Stimulated activated CD4-positive, alpha-beta T cell treated with anti-CD3 and anti-CD28 coated beads, Interleukin-1b, Interleukin-23, amount 100 ng/mL, for 1 hour (primary cell): ENCODE measurements at places on chromosomes 1 and 21.
A peak's percentile ranks its signal among the peaks of the same experiment; 100 is the strongest.

- no peak for DNase-seq
Measured at GRCh38 chr1:54945393-54945936, 35.0 kb upstream of the TMEM61 start.

DNA sequence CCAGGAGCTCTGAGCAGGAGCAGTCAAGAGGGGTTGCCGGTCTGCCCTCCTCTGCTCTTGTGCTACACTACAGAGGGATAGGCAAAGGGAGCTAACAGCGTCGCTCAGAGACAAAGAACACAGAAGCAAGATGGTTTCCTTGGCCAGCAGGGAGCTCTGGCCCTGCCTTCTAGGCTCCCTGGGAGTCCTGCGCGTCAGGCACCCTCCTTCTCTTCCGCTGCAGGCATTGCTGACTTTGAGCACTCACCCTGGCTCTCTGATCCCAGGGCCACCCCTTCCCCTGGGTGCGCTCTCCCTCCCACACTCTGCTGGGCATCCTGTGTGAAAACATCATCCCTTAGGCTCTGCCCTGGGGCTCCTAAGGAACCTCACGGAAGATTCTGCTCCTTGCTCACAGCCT is 489 bp downstream of the TNNI1 start:
- DNase-seq, result no peak

DNA sequence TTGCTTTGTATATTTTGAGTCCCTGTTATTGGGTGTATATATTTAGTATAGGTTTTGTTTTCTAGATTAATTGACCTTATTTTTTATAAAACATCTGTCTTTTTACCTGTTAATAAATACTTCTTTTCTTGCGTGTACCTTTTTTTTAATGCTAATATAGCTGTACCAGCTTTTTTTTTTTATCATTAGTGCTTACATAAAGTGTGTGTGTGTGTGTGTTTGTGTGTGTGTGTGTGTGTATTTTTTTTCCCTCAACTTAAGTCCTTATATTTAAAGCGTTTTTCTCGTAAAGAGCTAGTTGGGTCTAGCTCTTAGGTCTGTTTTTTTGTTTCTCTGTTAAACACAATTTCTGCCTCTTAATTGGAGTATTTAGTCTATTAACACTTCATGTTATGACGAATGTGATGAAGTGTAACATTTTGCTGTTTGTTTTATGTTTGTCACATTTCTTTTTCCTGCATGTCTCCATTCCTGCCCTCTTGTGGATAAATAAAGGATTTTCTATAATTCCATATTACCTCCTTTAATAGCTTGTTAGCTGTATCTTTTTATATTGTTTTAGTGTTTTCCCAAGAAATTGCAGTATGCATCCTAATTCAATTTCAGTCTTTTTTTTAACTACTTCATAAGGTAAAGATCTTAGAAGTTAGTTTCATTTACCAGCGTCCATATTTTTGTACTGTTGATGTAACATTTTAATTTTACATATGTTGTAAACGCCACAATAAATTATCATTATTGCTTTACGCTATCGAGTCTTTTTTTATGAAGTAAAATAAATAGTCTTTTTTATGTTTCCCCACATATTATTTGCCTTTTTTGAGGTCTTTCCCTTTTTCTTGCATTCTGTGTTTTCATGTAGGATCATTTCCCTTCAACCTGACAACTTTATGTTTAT is 4.3 kb downstream of the PRMT2 start:
- no peak for DNase-seq

GRCh38 chr1:202161151-202162046 is 997 bp upstream of the PTPN7 start:
- no peak for DNase-seq

GRCh38 chr1:38527373-38527966 is 332.1 kb downstream of the RRAGC start:
- no peak for DNase-seq

DNA sequence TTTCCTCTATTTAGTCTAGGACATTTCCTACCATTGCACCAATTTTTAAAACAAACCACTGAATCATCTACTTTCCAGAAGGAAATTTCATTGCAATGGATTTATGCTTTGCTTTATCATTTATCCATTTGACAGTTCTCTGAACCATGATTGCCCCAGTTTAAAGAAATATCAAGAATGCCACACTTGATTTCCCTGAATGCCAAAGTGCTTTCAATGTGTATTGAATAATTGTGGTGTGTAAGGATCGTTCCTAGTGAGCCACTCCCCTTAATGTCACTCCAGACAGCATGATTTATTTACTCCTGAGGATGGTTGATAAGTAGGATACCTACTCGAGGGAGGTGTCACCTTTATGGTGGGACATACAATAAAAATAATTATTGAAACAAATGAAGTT is 169.6 kb downstream of the RYR2 start:
- no peak for DNase-seq

DNA sequence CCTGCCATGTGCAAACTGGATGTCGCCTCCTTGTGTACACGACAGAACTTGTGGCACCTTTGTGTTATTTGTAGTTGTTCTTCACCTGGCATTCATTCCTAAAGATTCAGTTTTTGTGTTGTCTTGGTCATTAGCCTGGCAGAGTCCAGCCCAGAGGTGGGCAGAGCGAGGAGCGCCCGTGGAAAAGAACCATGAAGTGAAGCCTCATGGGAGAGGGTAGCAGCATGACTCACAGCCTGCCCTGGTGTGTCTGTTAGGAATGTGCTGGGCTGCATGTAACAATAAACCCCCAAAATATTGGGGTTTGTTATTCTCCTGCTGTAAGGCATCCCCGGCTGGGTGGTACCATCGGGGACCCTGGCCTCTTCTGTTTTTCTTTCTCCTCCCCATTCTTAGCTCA is 124.9 kb upstream of the TMEM51 start:
- no peak for DNase-seq

DNA sequence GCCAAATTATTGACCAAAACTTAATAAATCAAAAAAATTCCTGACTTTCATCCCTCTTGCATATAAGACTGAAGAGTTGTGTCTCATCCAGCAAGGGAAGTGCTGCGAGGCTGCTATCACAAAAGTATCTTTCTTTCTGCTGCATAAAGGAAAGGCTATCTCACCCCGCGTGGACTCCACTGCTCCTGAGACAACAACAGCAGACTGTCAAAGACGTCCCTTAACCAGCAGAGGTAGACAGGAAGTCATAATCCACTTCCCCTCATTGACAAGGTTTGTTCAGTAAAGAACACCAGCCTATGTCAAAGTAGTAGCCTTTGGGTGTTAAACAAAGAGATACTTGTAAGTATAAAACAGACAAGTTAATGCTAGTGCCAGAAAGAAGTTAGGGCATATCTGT is 29.4 kb downstream of the VPS26C start:
- DNase-seq, result no peak

- DNase-seq, result no peak
Measured at GRCh38 chr1:29629814-29630516, 393.6 kb downstream of the PTPRU start.

DNA sequence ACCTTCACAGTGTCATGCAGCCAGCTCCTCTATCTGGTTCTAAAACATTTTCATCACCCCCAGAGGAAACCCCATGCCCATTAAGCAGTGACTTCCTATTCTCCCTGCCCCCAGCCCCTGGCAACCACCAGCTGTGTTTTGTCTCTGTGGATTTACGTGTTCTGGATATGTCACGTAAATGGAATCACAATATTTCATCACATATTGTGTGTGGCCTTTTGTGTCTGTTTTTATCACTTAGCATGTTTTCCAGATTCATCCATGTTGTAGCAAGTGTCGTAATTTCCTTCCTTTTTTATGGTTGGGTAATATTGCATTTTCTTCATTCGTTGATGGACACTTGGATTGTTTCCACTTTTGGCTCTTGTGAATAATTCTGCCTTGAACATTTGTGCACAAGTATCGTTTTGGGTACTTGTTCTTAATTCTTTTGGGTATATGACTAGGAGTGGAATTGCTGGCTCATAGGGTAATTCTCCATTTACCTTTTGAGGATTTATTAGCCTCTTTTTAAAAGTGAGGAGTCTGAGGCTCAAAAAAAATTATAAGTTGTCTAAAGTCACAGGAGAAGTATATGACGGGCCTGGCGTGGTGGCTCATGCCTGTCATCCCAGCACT is 127.0 kb downstream of the MRPS6 start:
- DNase-seq, result no peak

DNA sequence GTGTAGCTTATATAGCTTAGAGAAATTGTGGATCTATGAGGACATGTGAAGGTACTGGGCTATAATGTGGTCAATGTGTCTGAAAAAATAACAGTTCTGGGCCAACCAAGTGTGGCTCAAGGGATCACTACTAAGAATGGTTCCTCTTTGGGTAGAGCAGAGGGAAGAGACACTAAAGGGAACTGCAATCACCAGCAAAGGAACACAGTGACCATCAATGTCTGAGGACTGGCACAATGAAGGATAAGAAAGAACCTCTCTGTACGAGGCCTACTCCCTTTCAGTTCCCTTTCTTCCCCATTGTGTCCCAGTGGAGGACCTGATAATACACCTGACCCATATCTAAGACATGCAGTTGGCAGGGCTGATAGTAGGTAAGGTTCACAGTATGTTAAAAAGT is 89.9 kb upstream of the JAK1 start:
- no peak for DNase-seq

GRCh38 chr1:84861988-84862644 is 30.9 kb downstream of the LPAR3 start:
- DNase-seq, result no peak

DNA sequence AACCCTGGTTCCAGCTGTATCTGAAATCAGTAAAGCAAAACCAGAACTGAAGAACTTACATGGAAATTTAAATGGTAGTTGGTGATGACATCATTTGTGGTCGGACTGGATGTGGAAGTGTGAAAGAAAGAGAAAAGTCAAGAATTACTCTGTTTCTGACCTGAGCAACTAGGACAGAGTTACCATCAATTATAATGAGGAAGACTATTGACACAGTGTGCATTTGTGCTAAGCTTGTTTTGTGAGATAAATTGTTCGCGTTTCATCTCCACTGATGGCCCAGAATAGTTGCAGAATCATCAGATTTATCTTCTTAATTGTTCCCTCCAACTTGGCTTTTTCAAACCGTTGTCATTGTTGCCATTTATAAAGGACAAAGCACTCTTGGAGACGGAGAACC is 410.6 kb upstream of the DEPDC1 start:
- DNase-seq, result no peak

DNA sequence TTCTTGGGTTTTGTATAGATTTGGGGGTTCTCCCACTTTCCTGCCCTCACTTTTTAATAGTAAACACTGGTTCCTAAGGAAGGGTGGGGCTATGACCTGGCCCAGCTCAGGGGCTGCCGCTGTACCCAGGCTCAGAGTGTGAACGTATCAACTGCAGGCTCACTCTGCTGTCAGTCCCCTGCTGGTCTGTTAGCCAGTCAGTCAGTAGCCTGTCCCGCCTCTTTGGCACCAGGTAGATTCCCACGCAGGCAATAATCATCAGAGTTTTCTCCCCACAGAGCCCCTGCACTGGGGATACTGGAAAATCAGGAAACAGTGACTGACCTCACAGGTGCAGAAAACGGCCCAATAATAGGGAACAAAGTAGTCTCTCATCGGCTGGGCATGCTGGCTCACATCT is 15.0 kb upstream of the ALPL start:
- DNase-seq, result no peak

- DNase-seq, result no peak
Measured at GRCh38 chr1:154527192-154527591, 25.0 kb upstream of the SHE start.

DNA sequence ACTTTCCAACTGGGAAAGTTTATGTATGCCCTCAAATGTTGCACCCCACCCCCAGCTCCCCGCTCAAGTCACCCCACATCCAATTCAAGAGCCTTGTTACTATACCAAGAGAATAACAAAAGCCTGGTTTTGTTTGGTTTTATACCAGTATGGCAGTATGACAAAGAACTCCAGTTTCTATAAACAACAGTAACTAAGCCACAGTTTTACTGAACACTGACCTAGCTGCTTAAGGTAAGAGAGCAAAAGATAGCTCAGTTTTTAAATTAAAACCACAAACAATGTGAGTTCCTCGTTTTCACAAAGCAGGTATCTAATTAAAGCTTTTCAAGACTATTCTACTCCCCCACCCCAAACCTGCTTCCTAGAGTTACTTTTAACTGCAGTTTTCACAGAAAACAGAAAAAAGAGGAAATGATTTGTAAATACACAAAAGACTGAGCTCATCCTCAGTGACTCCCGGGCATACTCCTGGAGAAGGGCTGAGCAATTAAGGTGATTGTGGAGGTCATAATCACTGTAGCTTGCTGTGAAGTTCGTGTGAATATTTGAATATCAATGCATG is 59.3 kb upstream of the LHX8 start:
- DNase-seq, result no peak

GRCh38 chr1:145711213-145711651 is 4.1 kb upstream of the PDZK1 start:
- no peak for DNase-seq

DNA sequence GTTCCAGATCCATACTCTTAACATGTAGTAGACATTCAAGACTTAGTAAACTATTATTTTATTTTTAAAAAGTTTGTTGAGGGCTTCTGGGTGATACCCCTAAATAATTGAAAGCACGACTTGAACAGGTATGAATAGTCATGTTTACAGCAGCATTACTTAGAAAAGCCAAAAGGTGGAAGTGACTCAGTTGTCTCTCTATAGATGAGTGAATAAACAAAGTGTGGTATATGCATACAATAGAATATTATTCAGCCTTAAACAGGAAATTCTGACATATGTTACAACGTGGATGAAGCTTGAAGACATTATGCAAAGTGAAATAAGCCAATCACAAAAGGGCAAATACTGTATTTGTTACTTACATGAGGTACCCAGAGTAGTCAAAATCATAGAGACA is 26.5 kb downstream of the TSNAX start:
- no peak for DNase-seq

GRCh38 chr1:6889875-6890480 is 104.7 kb downstream of the CAMTA1 start:
- DNase-seq, result peak; percentile 7

GRCh38 chr1:165114022-165114888 is 242.3 kb downstream of the LMX1A start:
- DNase-seq, result no peak

GRCh38 chr1:47986761-47987200 is 10.4 kb downstream of the TRABD2B start:
- DNase-seq, result no peak

DNA sequence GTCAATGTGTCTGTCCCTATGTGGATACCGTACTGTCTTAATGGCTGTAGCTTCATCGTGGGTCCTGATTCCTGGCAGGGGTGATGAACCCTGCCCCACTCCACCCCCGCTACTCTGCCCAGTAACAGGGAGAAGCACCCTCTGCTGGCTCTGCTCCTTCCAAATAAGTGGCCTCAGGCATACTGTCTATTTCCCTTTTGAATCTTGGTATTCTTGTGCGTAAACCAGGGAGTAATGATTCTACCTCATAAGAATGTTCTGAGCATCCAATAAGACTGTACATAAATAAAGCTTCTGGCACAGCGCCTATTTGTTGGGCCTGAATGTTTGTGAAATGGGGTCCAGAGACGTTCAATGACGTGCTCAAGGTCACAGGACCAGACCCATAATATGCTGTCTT is 35.2 kb upstream of the CTPS1 start:
- DNase-seq, result no peak

- no peak for DNase-seq
Measured at GRCh38 chr1:94773296-94773809, 46.8 kb upstream of the SLC44A3 start.
